HFF-Myc (cell line): ENCODE measurements at places on chromosomes 7 and 10.

DNA sequence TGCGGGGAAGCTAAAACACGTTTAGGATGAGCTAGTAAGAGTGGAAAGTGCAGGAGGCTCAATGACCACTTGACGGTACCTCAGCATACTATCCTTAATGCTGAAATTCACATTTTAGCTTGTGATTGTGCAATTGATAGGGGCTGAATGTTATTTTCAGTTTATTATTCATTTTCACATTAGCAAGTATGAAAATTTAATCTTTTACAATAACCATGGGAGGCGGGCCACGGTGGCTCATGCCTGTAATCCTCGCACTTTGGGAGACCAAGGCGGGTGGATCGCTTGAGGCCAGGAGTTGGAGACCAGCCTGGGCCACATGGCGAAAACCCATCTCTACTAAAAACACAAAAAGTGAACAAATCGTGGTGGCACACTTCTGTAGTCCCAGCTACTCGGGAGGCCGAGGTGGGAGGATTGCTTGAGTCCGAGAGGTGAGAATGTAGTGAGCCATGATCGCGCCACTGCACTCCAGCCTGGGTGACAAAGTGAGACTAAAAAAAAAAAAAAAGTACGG is 22.0 kb upstream of the ANLN start:
- DNase-seq, result no peak

DNA sequence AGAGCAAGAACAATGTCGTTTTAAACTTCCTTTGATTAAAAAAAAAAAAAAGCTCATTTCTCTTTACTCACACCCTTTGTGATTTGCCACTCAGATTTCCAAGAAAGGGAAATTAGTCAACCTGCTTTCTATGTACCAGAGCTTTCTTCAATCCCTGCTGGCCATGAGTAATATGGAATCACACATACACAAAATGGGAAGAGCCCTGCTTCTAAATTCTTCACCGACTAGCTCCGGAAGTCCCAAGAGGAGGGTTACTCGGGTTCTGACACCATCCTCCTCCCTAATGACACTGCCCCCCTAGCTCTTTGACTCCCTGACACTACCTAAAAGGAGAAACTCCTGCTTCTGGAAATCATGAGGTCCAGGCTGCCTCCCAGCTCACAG is 81.8 kb upstream of the SFMBT2 start:
- no peak for DNase-seq

DNA sequence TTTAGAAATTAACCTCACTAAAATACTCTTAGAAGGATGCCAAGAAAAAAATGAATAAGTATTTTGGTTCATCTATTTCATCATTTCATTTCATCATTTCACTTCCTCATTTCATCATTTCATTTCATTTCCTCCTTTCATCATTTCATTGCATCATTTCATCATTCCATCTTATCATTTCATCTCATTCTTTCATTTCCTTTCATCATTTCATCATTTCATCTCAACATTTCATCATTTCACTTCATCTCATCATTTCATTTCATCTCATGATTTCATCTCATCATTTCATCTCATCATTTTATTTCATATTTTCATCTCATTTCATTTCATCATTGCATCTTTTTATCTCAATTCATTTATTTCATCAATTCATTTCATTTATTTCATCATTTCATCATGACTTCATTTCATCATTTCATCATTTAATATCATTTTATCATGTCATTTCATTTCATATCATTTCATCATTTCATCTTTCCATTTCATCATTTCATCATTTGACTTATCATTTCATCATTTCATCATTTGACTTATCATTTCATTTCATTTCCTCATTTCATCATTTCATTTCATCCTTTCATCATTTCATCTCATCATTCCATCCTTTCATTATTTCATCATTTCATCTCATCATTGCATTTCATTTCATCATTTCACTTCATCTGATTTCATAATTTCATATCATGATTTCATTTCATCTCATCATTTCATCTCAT is 129.9 kb downstream of the ZNF92 start:
- no peak for DNase-seq

DNA sequence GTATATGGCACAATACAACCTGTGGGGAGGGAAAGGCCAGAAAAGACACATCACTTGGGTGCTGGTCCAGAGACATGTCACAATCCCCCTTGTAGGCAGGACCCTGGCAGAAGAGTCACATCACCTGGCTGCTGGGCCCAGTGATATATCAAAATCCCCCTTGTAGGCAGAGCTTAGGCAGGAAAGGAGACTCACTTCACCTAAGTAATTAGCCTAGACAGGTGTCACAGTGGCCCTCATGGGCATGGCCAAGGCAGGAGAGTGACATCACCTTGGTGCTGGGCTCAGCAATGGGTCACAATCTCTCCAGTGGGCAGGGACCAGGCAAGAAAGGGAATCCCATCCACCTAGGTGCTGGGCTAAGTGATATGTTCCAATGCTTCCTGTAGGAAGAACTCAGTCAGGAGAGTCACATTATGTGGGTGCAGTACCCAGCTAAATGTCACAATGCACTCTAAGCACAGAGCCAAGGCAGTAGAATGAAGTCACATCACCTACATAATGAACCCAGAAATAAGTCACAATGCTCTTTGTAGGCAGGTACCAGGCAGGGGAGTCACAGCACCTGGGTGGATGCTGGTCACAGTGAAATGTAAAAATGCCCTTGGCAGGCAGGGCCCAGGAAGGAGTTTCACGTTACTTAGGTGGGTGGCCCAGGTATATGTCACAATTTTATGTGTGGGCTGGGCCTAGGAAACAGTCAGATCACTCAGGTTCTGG is 18.9 kb upstream of the ZNF736 start:
- DNase-seq, result no peak

GRCh38 chr10:22753786-22754185 is 39.4 kb upstream of the PIP4K2A start:
- DNase-seq, result no peak

DNA sequence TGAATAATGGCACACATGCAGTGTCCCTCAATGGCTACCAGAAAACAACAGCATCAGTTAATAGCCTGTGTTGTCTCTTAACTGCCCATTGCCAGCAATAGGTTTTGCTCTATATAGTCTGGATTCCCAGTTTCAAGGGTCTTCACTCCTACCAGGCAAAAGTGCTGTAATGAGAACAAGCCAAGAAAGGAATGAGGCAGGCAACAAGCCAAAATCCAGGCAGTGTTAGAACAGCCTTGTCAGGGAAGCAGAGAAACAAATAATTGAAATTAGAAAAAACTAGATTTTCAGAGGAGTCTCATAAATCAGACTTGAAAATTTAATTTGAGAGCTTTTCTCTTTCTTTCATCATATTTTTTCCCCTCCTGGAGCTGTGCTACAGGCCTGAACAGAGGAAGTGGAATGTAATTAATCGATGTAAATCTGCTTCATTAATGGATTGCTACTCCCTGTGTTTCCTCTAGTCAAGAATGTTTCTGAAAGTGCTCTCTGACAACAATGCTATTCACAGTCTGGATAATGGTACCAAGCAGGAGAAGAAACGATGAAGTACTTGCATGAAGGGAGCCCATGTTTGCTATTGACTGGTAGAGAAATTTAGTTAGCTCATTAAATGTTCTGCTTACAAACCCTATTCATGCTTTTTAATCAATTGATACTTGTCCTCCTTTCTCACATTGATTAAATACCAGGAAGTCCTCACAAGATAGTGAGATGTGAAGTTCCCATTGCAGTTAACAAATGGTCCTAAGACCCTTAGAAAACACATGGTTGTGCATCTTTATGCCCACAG is 202.0 kb upstream of the LRRTM3 start:
- DNase-seq, result no peak

GRCh38 chr10:61554925-61555324 is 101.7 kb upstream of the TMEM26 start:
- no peak for DNase-seq

DNA sequence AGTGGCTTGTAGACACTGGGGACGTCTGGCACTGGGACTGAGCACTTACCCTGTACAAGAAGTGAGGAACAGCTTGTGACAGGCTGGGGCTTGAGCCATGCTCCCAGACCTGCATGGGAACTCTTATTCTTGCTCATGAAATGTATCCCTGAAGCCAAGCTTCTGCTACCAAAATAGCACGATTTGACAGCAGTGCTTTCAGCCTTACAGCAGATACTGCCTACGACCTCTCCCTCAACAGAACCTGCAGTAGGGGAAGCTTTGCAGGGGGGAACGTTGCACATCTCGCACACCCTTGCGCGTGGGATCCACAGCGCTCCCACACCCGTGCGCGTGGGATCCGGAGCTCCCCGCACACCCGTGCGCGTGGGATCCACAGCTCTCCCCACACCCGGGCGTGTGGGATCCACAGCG is 88.0 kb downstream of the CREM start:
- DNase-seq, result no peak

DNA sequence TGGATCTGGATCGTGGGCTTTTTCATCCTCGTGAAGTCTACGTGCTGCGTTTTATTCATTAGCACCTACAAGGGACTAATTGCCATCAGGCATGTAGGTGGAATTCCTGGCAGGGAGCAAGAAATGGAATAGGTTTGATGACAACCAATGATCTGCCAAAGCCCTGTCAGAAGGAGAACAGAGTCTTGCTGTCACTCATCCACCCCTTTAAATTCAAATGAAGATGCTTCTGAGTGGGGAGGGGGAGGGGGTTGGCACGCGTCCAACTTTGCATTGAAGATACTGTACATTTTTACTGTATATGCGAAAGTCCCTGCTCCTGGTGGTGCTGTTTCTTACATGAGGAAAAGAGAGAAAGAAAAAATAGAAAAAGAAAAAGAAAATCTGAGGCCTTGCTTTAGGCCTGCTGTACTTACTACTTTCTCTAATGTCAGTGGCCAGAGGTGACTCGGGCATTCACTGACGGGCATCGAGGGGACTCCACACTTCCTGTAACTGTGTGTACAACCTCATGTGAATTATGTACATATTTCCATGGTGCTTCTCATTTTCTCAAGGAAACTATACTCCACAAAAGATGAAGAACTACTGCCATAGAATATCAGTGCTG is 569.1 kb downstream of the INHBA start:
- no peak for DNase-seq

DNA sequence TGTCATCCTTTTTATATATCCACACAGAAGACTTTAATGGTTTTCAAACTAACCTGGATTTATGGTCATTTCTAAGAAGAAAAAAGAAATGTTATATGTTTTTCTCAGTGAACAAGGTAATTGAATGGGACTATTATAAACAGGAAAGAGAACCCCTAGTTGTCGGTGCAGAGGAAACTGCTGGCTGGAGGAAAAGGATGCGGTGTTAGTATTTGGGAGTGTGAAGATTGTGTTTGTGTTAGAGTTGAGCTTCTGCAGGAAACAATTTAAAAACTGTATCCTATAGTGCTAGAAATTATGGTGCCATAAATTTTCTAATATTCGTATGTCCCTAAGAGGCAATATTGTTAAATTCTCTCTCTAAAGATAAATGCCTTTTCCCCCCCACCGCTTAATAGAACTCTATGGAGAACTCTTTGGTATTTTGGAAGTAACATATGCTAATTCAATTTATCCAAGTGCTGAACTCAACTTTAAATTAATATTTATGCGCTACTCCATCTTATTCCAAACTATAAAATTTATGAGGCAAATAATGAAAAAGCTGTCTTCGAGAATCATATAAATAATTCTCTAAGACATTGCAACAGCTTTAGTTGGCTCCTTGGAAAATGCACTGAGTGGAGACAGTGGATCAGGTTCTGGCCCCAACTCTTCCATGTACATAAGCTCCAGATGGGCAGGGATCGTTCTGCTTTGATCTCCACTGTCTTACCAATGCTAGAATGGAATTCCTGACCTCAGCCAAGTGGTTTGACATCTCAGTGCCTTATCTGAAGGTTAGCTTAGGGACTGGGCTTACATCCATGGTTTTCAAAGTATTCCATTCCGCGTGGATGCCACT is 5.6 kb downstream of the BZW2 start:
- DNase-seq, result no peak

DNA sequence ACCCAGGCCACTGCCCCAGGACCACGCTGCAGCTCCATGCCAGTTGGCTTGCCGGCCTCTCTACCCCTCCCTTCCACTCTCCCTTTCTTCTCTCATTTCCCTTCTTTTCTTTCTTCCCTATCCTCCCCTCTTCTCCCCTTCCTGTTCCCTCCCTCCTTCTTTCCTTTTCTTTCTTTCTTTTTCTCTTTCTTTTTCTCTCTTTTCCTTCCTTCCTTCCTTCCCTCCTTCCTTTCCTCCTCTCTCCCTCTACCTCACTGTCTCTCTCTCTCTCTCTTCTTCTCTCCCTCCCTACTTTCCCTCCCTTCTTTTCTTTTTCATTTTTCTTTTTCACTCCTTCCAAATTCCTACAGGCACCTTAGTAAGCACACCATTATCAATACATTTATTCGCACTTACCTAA is 30.3 kb upstream of the R3HCC1L start:
- DNase-seq, result no peak

DNA sequence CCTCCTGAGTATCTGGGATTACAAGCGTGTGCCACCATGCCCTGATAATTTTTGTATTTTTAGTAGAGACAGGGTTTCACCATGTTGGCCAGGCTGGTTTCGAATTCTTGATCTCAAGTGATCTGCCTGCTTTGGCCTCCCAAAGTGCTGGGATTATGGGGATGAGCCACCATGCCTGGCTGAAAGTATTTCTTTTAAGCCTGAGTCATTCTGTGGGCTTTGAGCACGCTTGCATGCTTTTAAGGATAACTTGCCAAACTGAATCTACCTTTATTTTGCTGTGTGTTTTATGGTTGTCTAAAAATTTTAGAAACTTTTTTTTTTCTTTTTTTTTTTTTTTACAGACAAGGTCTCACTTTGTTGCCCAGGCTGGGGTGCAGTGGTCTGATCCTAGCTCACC is 33.2 kb downstream of the CNNM2 start:
- DNase-seq, result no peak

DNA sequence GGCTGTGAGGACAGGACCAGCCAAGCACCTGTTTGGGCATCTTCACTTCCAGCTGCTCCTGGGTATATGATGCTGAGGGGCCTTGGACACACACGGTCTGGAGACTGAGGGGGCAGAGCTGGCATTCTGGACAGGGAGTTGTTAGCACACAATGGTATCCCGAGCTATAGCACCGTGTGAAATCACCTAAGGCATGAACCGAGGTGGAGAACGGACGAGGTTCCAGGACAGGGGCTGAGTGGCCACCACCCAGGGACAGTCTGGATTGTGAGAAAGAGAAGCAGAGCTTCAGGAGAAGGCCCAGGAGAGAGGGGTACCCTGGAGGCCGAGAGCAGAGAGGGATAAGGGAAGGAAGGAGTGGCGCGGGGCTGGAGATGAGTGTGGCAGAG is 571.8 kb downstream of the TCERG1L start:
- no peak for DNase-seq

DNA sequence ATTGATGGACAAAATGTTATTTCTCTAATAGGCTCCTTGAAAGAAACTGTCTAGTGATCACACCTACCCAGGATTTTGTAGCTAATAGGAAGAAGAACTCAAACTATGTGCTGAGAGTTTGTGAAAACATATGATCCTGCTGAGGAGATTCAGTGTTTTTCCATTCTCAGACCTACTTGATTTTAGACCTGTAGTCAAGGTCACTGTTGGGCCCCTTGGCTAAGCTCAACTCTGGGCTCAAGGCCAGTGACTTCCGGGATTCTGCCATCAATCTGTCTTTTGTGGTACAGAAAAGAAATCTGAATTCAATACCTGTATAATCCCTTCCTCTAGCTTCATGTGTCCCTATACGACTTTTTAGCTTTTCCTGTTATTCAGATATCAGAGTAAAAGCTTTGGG is 79.7 kb upstream of the FERD3L start:
- no peak for DNase-seq
